ENCODE measurements at places on chromosomes 12 and 14.

DNA sequence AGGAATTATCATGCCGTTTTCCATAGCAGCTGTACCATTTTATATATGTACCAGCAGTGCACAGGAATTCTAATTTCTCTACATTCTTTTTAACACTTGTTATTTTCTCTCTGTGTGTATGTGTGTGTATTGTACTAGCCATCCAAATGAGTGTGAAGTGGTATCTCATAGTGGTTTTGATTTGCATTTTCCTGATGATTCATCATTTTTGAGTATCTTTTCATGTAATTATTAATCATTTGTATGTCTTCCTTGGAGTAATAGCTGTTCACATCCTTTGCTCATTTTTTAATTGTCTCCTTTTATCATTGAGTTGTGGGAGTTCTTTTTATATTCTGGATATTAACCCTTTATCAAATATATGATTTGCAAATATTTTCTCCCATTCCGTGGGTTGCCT, 95.6 kb upstream of the MANSC4 start:
- no peak for DNase-seq

GRCh38 chr12:130879781-130880389, 8.0 kb downstream of the RAN start:
- DNase-seq, result no peak

DNA sequence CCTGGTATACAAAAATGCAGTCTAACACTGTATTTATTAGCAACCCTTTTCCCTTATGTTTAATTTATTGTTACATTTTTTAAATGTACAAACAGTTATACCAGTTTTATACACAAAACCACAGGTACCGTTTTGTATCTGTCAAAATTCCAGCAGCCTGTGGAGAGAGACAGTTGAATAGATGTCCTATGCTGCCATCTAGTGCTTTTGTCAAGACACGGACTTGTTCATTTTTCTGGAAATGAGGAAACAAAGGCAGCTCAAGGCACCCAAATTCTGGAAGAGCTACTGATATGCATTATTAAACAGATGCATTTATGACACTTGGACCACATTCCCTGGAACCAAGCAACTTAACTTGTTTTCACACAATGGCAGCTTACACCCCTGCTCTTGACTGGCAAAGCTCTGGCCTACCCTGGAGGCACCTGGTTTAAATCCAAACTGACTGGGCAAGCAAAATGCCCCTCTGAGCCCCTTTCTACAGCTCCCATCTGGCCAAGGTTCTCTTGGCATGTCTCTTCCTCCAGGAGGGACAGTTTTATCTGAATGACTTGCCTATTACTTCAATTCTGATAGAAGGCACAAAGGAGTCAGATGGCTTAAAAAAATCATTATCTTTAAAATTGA, 286.9 kb upstream of the PRKD1 start:
- no peak for DNase-seq

DNA sequence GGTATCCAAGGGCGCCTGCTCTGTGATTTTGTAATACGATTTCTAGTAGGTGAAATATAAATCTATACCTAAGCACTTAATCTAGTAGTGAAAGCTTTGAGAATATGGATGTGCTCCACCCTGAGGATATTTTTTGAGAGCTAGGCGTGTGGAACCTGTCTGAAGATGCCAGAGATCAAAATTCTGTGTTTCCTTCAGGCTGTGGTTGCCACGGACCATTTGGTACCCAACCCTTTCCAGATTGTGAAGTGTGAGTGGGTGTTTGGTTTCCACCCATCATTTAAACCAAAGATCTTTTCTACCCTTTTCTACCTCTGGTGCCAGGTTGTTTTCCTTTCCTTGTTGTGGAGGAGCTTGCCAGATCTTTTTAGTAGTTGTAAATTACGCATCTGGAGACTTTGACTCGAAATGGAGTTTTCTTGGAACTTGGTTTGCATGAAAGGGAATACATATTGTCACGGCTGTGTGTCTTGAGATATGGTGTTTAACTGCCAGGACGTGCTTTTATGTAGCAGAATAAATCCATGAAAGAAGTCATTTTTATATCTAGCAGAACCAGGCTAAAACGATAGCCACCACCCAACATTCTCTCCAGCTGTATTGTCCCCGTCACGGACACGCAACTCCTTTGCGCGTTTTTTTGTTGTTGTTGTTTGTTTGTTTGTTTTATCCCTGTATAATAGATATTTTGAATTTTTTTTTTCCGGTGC, 2.2 kb downstream of the LRFN5 start:
- DNase-seq, result no peak

GRCh38 chr12:69442894-69443293, 27.3 kb upstream of the FRS2 start:
- DNase-seq, result no peak

GRCh38 chr14:96104469-96105057, 65.4 kb downstream of the C14orf132 start:
- DNase-seq, result peak; percentile 42

DNA sequence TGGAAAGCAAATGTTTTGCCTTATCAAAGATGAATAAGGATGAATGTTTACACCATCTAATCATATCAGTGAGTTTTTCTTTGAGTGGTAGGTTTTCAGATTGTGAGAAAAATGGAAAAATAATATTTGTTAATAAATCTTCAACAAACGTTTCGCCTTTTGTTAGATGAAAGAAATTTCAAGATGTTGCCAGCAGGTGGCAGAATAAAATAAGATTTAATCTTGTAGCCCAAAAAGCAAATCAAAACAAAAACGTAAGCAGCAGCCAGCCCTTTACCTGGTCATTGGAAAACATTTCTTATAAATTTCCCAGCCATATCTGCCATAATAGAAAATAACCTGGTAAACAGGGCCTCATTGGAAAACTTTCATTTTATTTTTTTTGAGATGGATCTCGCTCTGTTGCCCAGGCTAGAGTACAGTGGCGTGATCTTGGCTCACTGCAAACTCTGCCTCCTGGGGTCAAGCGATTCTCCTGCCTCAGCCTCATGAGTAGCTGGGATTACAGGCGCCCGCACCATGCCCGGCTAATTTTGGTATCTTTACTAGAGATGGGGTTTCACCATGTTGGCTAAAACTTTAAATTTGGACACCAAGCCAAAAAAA, 15.4 kb upstream of the TMEM120B start:
- DNase-seq, result no peak

- DNase-seq, result no peak
Measured at GRCh38 chr12:28145216-28145615, 45.0 kb upstream of the CCDC91 start.

DNA sequence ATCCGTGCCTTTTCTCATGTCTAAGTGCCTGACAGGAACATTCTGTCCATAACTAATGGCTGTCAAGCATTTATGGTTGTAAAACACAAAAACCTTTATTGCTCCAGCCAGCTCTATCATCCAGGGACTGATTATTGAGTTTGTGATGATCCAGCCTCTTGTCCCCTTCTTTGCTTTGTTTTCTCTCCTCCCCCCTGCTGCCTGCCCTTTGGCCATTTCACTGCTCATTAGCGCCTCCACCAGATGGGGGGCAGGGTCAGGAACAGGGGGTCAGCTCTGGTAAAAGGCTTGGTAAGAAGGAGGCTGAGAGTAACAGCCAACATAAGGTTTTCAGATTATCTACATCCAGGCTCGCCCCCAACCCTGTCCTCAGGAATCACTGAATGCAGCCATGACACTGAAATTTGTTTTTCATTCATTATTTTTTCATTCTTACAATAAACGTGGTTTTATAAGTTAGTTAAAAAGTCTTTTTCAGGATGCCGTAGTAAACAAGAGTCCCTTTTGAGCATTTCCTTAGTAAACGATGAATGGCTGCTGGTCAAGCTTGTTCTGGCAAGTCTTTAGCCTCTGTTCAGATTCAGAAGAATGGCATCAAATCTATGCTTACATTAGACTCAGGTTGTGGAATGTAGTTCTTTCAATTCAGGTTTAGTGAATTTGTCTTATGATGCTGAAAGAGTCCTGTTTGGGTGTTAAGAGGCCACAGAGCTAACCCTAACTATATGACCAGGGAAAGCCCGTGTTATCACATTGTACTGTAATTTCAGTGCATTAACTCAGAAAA, 21.7 kb downstream of the HMGA2 start:
- no peak for DNase-seq

DNA sequence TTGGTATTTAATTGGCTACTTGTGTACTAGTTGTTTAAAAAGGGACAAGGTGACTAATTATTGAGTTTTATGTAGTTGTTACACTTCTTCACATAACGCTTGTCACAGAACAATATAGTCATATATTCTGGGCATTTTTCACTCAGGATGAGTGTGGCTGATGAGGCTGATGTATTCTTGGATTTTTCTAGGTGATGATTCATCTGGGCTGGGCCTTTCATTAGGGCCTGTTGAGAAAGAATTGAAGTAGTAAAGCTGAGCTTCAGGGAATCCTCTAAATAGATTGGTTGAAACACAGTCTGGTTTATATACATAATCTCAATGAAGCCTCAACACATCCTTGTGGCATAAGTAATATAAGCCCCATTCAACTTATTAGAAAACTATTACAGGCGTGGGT, 445.7 kb downstream of the DAD1 start:
- no peak for DNase-seq

DNA sequence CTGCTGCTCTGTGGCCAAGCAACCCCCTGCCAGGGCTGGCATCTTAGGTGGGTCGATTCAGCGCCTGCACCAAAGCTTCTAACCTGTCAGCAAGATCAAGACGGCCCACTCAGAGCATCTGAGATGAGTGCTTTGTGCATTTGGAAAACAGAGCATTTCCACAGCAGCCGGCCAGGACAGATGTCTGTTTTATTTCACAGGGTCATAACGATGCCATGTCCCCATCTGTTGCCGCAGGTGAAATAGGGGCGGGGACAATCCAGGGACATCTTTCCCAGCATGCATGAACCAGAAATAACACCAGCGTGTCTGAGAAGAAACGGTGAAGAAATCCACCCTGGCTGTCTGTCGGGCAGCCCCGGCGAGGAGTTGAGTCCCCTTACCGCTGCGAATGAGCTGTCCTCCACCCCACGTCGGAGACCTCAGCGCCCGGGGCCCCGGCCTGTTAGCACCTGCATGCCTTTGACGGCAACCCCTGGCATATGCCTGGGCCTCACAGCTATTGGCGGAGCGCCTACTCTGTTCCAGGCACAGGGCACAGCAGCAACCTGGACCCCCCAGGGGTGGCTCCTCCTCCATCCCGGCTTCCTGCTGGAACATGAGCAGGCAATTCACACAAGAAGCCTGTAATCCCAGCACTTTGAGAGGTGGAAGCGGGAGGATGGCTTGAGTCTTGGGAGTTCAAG, 30.6 kb upstream of the ULK1 start:
- DNase-seq, result no peak

DNA sequence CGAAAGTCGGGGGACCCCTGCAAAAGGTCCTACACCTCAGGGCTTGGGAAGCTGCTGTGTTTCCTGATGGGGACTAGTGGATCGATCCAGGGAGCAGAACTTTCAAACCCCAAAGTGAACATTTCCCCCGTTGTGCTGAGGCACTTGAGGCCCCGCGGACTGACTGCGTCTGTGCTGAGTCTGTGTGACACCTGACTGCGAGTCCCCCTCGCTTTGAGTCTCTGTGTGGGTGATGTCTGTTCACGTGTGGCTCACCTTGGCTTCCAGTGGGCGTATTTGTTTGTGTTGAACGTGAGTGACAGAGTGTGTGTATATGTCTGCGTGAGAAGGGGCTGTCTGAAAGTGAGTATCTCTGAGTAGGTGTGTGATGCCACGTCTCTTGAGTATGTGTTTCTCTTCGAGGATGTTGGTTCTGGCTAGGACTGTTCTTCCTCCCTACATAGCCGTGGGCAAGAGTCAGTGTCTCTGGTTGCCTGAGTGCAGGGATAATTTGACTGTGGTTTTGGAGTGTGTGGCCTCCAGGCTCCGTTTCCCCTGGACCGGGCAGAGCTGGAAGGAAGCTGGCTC, 1.3 kb downstream of the TEAD4 start:
- DNase-seq, result no peak

DNA sequence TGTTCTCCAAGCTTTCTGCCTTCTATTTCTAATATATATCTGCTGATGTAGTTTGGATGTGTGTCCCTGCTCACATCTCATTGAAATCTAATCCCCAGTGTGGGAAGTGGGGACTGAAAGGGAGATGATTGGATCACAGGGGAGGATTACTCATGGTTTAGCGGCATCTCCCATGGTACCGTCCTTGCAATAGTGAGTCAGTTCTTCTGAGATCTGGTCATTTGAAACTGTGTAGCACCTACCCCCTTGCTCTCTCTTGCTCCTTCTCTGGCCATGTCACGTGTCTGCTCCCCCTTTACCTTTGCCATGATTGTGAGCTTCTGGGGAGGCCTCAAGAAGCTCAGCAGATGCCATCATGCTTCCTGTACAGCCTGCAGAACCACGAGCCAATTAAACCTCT, 26.2 kb upstream of the ALX1 start:
- no peak for DNase-seq

GRCh38 chr12:2453076-2453760, 341.6 kb upstream of the FKBP4 start:
- no peak for DNase-seq

GRCh38 chr12:115657081-115658013, 620.1 kb downstream of the MED13L start:
- DNase-seq, result no peak

- no peak for DNase-seq
Measured at GRCh38 chr14:72416892-72417291, 477.0 kb downstream of the DPF3 start.

- no peak for DNase-seq
Measured at GRCh38 chr12:78315028-78315427, 484.3 kb downstream of the NAV3 start.

GRCh38 chr12:6919588-6919987, 5.2 kb downstream of the ENO2 start:
- DNase-seq, result no peak

DNA sequence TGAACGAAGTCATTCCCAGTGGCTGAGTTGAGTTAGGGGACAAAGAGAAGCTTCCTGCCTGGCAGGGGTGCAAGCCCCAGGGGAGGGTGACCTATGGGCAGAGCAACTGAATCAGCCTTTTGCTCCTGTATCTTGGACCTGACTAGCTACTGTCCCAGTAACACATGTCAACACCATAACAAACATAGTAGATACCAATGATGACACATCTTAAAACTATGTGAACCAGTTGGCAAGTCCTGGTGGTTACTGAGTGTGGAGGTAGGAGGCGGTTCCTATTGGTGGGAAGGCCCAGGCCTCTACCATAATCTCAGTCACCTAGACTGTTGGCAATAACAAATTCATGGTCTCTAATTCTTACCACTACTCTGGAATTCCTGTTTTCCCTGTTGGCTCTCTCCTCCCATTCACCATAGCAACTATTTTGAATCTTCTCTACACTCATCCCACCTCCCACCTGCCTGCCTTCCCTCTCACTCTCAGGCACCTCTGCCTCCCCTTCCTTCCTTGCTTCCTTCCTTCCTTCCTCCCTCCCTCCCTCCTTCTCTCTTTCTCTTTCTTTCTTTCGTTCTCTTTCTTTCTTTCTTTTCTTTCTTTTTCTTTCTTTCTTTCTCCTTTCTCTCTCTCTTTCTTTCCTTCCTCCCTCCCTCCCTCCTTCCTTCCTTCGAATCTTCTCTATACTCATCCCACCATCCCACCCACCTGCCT, 8.1 kb upstream of the P2RX7 start:
- DNase-seq, result peak; percentile 27

- DNase-seq, result no peak
Measured at GRCh38 chr12:128180166-128180565, 86.8 kb upstream of the TMEM132C start.
